ENCODE measurements at places on chromosomes 2 and 18.

- no peak for DNase-seq
These were observed 214.2 kb downstream of the ICOS start for GRCh38 chr2:204150721-204151120.

DNA sequence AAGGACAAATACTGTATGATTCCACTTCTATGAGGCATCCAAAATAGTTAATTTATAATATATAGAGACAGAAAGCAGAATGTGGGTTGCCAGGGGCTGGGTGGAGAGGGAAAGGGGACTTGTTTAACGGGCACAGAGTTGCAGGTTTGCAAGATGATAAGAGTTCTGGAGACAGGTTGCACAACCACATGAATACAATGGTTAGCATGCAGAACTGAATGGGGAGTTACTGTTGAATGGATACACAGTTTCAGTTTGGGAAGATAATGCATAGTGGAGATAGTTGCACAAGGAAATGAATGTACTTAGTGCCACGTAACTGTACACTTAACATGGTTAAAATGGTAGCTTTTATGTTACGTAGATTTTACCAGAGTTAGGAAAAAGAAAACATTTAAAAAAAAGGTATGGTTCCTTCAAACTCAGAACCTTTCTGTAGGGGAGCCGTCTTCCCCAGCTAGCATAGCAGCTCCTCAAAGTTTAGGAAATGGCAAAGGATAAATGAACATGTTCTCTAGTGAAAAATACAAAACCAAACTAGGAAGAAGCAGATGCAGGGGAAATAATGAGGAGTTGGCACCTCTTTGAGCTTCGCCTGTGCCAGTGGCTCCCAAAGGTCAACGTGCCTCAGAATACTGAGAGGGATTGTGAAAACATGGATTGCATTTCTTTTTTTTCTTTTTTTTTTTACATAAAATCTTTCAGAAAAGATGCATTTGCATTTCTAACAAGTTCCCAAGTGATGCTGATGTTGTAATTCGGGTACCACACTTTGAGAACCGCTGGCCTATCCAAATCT is 95.2 kb downstream of the ZCCHC2 start:
- no peak for DNase-seq

DNA sequence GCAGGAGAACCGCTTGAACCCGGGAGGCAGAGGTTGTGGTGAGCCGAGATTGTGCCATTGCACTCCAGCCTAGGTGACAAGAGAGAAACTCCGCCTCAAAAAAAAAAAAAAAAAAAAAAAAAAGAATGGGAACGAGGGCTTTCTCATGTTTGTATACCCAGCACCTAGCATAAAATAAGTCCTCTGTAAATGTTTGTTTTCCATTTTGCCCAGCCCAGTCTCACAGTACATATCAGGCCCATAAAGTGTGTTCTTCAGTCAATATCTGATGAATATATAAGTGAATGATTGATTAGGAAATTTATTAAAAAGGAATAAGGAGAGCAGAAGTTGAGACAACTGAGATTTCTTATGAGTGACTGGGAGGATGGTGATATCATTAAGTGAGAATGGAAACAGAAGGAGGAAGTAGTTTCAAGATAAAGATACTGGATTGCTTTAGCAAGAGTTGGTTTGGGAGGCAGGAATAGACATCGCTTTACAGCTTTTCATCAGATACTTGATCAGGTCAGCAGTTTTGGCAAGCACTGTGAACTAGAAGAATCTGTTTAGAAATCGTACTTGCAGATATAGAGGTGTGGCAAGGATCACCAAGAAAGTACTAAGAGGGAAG is 327.5 kb downstream of the KIAA1328 start:
- DNase-seq = no peak

- DNase-seq = no peak
These were observed 266.6 kb downstream of the TFCP2L1 start for GRCh38 chr2:121018136-121019061.

DNA sequence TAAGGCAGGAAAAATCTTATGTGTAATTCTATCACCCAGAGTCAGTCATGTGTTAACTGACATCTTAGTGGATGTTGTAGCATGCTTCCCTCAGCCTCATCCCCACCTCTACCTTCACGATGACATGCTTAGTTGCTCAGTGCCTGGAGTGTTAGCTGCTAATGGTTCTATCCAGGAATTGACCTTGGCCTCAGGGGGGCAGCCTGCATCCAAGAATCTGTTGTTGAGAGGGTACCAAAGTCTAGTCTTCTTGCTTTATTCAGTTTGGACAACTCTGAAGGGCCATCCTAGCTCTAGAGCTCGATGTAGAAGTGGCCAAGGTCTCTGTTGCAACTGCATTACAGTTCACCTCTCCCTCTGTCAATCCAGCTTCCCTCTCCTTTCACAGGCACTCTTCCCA is 61.2 kb downstream of the ACYP2 start:
- no peak for DNase-seq

DNA sequence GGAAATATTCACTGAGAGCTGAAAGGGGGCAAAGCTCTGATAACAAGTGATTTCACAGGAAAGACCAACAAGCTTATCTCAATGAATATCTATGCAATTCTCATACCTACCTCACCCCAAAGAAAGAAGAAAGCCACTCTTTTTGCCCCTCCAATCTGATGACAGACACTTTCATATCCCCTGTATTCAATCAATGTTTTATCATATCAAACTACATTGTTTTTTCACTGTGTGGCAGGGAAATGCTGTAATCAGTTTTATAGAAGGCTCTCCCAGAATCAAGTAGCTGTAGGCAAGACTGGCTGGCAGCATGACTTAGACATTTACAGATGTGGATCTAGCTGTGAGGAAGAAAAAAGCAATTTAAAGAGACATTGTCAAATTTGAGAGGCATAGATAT is 81.3 kb upstream of the PIK3C3 start:
- no peak for DNase-seq

DNA sequence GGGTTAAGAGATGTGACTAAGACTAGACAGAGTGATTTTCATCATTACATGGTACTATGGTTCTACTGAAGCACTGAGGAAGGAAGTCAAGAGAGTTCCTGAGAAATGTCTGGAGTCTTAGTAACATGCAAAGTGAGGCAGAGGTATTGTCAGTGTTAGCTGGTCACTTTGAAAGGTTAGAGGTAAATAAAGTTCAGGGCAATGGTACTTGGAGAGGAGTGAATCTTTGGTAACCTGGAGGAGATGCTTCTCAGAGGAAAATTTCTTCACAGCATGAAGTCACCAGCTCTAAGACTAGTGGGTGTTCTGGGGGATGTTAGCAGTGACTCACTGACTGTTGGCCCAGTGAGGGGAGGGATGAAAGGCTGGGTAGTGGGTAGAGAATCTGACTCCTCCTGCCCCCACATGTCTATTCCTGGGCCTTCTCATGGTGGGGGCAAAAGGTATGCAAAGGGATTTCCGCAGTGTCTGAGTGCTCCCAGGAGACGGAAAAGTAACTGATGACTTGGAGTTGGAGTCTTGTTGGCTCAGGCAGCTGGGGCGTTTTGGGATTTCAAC is 23.3 kb upstream of the IL1RN start:
- no peak for DNase-seq

- no peak for DNase-seq
These were observed 3.8 kb downstream of the ACTG2 start for GRCh38 chr2:73896362-73897239.

DNA sequence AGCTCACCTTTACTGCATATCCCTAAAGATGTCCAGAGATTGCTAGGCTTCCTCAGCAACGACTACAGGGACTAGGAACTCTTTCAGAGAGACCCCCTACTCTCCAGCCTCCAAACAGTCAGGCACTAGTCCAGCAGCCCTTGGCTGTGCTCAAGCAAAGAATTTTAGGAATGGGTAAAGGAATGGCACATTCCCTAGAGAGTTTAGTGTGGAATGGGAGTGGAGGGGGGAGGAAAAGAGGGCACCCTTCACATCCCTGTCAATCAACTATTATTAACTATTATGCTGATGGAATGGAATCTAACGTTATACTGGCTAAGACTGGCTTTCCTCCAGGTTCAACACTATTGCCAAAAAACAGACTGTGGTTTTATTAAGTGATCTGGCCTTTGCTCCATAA is 64.8 kb downstream of the IKZF2 start:
- no peak for DNase-seq

DNA sequence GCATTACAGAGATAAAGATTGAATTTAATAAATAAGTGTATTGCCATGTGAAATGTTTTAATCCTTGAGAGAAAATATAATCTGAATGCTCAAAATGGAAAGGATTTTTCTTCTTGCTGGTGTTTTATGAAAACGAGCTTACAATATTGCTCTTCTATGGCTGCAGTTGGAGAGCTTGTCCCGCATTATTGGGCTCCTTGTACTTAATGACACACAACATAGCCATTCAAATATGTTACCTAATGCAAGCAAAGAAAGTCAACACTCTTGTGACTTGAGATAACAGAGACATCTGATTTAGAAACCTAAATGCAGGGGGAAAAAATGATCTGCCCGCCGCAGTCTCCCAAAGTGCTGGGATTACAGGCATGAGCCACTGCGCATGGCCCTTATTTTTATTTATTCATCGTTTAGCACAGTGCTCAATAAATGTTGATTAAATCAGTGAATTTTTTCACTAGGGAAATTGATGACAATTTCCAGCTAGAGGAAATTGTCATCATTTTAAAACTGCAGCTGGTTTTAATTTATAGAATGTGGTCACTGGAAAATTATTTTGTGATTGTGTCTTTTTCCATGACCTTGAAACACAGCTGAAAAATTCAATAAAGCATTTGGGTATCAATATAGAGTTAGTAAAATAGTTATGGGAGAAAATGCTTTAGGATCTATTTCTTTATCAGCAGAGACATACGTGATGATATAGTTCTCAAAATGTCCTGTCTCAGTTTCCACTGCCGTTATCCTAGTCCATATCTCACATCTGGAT is 2.4 kb upstream of the PRKD3 start:
- no peak for DNase-seq

GRCh38 chr2:41314511-41315070 is 733.2 kb upstream of the PKDCC start:
- DNase-seq = no peak

DNA sequence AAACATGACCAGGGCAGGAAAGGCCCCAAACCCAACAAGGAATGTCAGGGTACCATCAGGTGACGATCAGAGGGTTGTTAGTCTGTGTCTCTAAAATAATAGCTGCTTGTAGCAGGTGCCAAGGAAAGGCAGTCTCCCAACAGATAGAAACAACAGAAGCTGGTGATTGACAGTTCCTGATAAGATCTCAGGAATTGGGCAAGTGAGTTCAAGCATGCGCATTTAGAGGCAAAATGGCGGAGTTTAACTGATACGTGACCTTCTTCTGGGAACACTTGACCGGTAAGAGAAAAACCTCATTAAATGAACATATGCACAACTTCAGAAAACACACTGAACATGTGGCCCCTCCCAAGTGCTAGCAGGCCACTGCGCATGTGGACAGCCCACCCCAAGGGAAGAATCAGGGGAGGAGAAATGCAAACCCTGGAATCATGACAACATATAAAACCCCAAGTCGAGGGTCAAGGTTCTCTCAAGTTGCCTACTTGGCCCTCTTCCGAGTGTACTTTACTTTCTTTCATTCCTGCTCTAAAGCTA is 664.9 kb downstream of the KCNJ3 start:
- DNase-seq = no peak

- no peak for DNase-seq
These were observed 39.7 kb upstream of the MRPL19 start for GRCh38 chr2:75606761-75607399.

DNA sequence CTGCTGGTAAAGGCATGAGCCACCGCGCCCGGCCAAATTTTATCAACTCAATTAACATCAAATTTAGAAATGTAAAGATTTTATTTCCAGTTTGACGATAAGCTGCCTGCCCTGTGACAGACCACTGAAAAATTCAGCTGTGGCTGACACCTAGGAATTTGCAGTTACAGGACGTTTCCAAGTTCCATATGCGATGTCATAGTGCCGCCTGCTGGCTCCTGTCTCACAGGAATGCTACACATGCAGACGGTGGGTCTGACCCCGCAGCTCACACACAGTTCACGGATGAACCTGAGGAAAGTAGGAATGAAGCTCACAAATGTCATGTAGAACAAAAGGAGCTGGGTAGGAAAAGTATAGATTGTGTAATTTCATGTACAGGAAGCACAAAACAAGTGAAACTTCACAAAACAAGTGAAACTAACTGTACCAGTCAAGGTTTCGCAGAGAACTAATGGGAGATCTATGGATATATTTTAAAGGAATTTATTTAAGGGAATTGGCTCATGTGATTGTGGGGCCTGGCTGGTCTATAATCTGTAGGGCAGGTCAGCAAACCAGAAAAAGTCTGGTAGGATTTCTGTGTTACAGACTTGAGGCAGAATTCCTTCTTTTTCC is 13.2 kb upstream of the SEH1L start:
- DNase-seq = peak; percentile 73

- DNase-seq = no peak
These were observed 3.7 kb upstream of the IL1RN start for GRCh38 chr2:113123726-113124125.

- no peak for DNase-seq
These were observed 493.7 kb upstream of the TNP1 start for GRCh38 chr2:217353591-217353990.

GRCh38 chr2:101905746-101906336 is 85.9 kb upstream of the IL1R2 start:
- DNase-seq = no peak

DNA sequence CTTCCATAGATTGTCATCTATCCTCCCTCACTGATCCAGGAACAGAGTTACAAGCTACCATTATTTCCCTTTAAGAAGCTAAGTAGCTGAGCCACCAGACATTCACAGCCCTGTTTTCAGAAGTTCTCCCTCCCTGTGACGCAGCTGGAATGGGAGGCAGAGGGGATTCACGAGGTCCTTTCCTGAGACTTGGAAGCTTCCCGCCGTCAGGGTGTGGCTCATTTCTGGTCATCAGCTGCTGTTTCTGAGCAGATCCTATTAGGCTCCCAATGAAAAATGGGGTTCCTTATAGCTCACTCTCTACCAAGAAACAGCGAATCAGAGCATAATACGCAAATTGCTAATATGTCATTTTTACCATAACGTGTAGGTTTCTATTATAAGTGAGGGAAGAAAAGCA is 559.3 kb upstream of the ID2 start:
- DNase-seq = no peak

DNA sequence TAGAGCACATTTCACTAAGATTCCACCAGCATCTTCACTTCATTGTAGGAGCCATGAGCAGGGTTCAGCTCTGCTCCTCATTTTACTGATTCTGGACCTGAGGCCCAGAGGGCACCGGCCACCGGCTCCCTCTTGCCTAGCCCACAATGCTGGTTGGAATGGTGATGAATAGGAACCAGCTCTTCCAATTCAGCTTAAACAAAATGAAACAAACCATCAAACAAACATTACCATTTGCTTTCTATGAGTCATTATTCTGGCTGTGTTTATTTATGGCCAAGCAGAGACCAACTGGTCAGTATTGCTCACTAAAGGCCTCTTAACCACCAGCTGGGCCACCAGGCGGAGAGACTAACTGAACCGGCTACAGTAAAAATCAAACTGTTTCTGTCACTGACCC is 176.7 kb downstream of the MTX2 start:
- DNase-seq = no peak

DNA sequence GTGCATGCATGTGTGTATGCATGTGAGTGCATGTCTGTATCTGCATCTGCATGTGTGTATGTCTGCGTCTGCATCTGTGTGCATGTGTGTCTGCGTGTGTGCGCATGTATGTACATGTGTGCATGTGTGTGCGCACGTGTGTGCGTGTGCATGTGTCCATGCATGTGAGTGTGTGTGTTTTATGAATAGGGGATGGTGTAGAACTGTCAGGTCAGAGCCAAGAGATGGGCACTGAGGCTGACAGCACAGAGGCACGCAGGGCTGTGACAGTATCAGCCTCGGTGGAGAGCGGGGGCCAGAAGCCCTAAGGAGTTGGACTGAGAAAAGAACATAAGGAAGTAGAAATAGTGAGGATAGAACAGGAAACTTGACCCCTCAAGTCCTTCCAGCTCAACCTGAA is 494.0 kb upstream of the MYT1L start:
- no peak for DNase-seq

GRCh38 chr2:1802046-1802445 is 57.7 kb upstream of the PXDN start:
- DNase-seq = no peak

All from 8988T (cell line).